ENCODE measurements at places on chromosomes 16 and 17. TPM values are rescaled to one million over a fixed set of nuclear protein-coding genes. Genes with fewer than 3 reads are reported as not detected.

- peak; percentile 25 for DNase-seq
Measured at GRCh38 chr16:14378131-14378551, 251.9 kb downstream of the PARN start.

DNA sequence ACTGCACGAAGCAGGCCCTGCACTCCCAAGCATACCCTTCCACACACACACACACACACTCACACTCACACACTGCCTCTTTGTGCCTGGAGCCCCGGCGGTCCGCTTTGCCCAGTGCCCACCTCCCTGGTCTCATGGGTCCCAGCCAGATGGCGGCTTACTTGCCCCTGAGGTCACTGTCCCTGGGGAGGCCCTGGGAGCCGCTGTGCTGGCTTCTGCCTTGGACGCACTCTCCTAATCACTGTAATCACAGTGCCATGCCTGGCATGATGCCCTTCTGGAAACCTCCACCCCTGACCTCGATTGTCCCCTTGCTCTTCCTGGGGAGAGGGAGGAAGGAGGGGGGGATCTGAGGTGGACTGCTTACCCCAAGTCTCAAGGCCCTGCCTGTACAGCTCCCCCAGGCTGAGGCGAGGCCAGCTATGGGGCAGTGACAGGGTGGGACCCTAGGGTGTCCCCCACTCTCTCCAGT is 36.0 kb downstream of the ARHGAP23 start:
- DNase-seq: no peak

- peak; percentile 85 for DNase-seq
Measured at GRCh38 chr17:76834870-76835269, 33.3 kb upstream of the MGAT5B start.

DNA sequence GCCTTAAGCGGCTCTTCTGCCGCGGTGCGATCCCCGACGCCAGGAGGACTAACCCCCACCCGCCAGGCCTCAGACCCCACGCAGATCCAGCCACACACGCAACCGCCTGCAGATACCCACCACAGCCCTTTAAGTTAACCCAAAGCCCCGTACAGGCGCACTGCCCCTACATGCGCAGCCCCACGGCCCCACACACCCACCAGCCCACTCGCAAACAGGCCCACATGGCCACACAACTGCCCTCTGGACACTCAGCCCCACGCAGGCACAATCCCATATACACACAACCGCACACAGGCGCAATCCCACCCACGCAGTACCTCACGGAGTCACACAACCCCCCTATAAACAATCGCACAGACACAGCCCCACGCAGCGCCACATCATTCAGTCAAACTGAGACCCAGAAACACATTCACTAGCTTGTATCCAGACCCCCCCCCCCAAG is 41.7 kb downstream of the RAI1 start:
- DNase-seq: no peak

- peak; percentile 61 for DNase-seq
Measured at GRCh38 chr16:47142821-47143676, 696 bp downstream of the NETO2 start.

DNA sequence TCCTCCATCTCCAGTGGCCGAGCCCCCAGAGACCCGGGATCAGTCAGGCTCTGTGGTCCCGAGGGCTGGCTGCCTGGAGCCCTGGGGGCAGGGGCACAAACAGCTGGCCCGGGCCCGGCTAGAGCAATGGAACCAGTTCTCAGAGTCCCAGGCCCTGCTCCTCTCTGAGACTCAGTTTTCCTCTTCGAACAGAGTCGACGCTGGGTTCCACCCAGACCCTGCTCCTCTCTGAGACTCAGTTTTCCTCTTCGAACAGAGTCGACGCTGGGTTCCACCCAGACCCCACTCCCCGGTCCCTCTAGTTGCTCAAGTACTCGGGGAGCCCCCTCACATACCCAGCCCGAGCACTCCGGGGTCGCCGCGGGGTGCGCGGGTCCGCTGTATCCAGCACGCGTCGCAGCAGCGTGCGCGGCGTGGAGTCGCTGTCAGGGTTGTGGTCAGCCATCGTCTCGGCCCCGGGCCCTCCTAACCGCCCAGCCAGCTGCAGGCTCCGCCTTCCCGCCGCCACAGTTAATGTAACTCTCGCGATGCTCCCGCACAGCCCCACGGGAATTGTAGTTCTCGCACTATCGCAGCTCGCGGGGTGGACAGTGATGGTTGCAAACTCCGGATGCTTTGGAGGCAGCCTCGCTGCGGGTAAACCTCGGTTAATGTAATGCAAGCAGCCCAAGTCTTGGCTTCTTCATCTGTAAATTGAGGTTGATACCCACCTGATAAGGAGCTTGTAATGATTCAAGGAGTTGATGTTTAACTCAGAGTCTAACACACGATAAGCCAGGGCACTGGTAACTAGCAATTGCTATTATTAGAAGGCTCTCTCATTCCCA is 8.5 kb upstream of the THAP11 start:
- peak; percentile 98 for DNase-seq

The NXPH3 gene
- polyA plus RNA-seq: 1.3 TPM

The GPR142 gene
- 0.34 TPM for polyA plus RNA-seq

Measured in muscle of back (tissue), 13 donors.